Activated CD4-positive, alpha-beta T cell treated with anti-CD3 and anti-CD28 coated beads, Interleukin-2, Interleukin-6, amounts not matched to agents 100 ng/mL and 50 ng/mL, durations not matched to agents 16 hours and 8 hours (primary cell): ENCODE measurements at places on chromosomes 16 and 17.

GRCh38 chr16:8634991-8635736, 13.7 kb downstream of the METTL22 start:
- DNase-seq = no peak

GRCh38 chr17:5380491-5381135, 38.8 kb downstream of the NUP88 start:
- DNase-seq = no peak

GRCh38 chr16:9836118-9836736, 346.0 kb downstream of the GRIN2A start:
- no peak for DNase-seq

DNA sequence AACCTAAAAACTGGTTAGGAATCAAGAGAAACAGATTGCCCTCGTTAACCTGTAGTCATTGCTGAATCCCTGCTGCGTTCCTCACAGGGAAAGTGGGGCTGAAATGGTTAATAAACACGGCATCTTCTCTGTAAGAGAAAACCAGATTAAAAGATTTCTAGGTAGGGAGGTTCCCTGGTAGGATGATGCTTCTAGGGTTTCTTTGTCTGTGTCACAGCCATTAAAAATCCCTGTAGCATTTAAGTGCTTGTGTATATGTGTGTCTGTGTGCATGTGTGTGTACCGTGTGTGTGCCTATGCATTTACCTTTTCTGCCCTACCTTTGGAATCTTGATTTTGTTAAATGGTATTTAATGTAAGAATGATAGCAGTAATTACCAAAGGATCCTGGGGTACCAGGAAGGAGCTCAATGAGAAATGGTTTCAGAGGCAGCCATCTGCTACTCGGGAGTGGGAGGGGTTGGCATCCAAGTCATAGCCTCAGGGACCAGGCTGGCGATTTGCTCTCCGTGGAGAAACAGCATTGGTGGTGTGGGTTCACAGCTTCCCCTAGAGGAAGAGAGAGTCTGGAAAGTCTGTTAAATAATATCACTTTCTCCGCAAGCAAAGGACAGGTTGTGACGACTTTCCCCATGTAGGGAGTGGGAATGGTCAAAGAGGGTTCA, 177.1 kb downstream of the HS3ST4 start:
- DNase-seq = no peak

DNA sequence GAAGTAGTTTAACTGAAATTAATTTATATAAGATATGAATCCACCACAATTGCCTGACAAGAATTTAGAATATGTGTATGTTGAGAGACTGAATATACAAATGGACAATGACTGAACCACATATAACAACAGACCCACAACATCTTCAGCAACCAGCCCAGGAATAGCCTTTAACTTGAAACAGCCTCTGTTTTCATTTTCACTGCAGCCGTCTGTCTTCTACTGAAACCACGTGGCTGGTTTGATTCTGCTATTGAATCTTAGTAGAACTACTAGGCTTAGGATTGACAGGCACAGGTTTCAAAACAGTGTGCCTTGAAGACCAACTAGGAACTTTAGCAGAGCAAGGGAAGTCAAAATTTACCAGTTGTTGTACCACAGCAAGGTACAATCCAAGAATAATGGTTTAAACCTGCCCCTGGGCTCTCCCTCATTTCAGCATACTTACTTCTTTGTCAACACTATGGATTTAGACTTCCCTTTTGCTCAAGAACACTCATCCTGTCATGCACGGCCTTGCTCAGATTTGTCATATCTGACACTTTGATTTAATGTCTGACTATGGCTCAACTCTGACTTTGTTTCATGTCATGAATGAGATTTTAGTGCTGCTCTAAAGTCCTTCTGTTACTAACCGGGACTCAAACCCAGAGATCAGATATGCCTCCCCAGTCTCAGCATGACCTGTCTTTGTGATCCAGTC, 355.0 kb downstream of the KIF2B start:
- no peak for DNase-seq

DNA sequence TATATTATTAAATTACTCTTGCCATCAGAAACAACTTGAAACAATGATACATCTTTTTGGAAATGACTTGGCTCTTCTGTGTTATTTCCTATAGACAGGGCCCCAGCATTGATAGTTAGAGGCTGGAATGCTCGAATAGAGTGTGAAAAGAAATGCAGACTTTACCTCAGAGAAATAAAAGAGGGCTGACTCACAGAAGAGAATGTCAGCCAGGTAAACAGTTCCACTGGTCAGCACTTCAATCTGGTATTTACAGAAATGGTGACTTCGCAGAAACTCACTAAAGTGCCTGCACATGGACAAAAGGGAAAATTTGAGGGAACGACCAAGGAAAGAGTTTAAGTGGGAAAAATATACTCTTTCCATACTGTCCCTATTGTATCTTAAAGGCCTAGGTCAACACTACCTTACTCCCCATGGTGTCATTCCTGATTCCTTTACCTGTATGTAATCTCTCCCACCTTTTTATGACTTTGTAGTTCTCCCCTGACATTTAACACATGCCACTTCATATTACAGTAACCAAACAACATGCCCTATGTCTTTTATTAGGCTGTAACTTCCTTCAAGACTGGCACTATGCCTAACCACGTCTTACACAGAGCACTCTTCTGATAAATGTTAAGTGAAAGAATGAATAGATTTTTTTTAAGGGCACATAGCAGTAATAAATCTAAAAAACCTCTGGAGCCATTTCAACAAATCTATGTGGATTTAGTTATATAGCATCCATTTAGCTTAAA, 36.7 kb downstream of the AKAP10 start:
- no peak for DNase-seq

- DNase-seq = no peak
Measured at GRCh38 chr16:67770346-67770991, 35.9 kb downstream of the RANBP10 start.

DNA sequence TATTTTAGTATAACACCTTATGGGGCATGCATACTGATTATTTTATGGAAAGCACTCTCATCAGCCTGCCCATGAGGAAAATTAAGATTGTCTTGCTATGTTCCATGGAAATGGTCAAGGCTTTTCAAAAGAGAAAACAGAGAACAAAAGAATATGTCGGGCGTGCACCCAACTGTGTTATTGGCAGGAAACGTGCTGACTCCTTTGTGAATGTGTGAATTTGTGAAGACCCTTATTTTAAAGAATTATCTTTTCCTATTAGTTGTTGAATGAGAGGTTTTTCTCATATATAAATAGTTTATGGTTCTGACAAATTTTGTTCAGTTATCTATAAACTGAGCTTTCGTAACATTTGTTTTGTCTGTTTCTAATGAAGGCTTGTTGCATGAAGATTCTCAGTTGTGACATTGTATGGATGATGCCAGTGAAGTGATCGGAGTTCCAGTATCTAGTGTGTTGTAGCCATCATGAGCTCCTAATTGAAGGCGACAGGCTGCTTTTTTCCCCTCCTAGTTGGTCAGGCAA, 180.0 kb downstream of the BCAS3 start:
- no peak for DNase-seq

- DNase-seq = peak; percentile 23
Measured at GRCh38 chr17:16086957-16087356, 87.3 kb downstream of the TTC19 start.

DNA sequence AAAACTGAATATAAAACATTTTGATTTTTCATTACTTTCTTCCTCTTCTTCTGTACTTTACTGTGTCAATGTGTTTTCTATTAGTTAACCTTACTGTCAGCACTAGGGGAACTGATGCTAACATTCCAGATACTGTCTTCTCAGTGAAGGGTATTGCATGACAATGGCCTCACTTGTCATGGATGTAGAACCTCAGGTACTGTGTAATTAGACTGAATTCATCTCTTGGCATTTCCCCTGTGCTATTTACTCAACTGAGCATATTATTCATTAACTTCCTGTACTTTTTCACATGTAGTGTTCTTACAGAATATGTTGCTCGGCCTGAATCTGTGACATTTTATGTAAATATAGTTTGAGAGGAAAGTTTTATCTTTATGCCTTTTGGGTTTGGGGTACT, 237.0 kb downstream of the CA10 start:
- DNase-seq = no peak
